Karpas-422 (cell line): ENCODE measurements at places on chromosomes 7 and 10. TPM values are rescaled to one million over a fixed set of nuclear protein-coding genes. Genes with fewer than 3 reads are reported as not detected.
A peak's percentile ranks its signal among the peaks of the same experiment; 100 is the strongest.

The PIP gene
- not detected in 2 replicates for total RNA-seq

The ACTL6B gene
- not detected in 2 replicates for total RNA-seq

The GTPBP4 gene
- 41.2 and 45.3 TPM in 2 replicates for total RNA-seq

The SEC31B gene
- total RNA-seq = 23.6 and 26.6 TPM in 2 replicates

The CC2D2B gene
- total RNA-seq = 0.30 TPM in 1 of 2 replicates, not detected in the other

The ZNF511 gene
- total RNA-seq = 14.0 and 38.6 TPM in 2 replicates

- H3K4me1 ChIP-seq = no peaks in the 10 kb centered on the region
- no peak overlapping the region for H3K27ac ChIP-seq
- H3K4me3 ChIP-seq = no peak overlapping the region
- no peaks in the 10 kb centered on the region for H3K27me3 ChIP-seq
Measured at GRCh38 chr7:1244700-1245523, 12.2 kb downstream of the UNCX start.

- H3K27ac ChIP-seq = no peak overlapping the region
- peaks cover 19% of the 10 kb centered on the region for H3K4me1 ChIP-seq
- H3K27me3 ChIP-seq = no peaks in the 10 kb centered on the region
Measured at GRCh38 chr7:65938336-65938895, 43.6 kb downstream of the GUSB start.

GRCh38 chr7:25333296-25333928 is 105.1 kb upstream of the NPVF start:
- H3K4me3 ChIP-seq = no peak overlapping the region
- peak; percentile 4 for DNase-seq
- no peak overlapping the region for H3K27ac ChIP-seq
- H3K36me3 ChIP-seq = no peaks in the 10 kb centered on the region
- H3K27me3 ChIP-seq = no peaks in the 10 kb centered on the region

- H3K27me3 ChIP-seq = no peaks in the 10 kb centered on the region
- no peak overlapping the region for H3K27ac ChIP-seq
Measured at GRCh38 chr7:95693551-95694333, 78.6 kb upstream of the DYNC1I1 start.

GRCh38 chr7:74254858-74255379 is 720 bp upstream of the RFC2 start:
- peak overlapping the region; percentile 88 for H3K4me3 ChIP-seq
- peaks cover 11% of the 10 kb centered on the region for H3K36me3 ChIP-seq
- H3K4me1 ChIP-seq = peaks cover 25% of the 10 kb centered on the region

DNA sequence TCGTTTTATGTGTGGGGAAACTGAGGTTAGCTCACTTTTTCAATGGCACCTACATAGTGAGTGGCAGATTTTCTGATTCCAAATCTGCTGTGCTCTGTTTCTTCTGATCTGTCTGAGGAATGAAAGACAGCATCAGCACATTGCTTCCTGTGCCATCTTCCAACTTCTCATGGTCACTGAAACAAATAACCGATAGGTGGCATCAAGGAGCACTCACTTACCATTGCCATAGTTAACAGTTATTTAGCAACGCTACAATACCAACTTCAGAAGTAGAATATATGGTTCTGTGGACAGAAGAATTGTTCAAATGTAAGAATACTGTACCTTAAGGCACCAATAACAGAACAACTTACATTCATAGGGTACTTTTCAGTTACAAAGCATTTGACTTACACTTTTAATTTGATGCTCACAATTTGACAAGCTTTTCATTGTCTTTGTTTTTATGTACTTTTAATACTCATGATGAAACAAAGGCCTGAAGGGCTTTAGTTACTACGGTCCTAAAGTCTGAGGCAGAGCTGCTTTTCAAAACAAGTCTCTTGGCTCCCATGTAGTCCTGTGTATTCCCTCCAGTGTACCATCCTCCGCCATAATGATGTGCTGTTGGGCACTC is 228.9 kb upstream of the TCF7L2 start:
- H3K36me3 ChIP-seq = no peaks in the 10 kb centered on the region
- DNase-seq = peak; percentile 85
- H3K4me3 ChIP-seq = no peak overlapping the region
- H3K27ac ChIP-seq = no peak overlapping the region

DNA sequence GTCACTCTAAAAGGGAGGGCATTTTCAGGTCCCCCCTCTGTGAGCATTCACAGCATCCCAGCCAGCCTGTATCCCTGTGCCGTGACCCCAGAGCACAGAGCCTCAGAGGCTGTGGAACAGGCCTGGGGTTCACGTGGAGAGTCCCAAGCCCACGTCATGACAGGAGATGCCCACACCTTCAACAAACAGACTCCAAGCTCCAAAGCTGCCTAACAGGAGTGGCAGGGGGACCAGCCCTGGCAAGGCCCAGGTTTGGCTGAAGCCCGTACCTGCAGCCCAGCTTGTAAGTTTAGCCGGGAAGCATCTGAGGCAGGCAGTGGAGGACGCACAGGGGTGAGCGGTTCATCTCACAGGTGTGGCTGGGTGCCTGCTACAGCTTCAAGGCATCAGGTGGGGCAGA is 33.5 kb downstream of the LHPP start:
- no peaks in the 10 kb centered on the region for H3K4me1 ChIP-seq
- H3K36me3 ChIP-seq = 0 out of 2 replicates have a peak, but pooled peaks cover 5% of the 10 kb centered on the region
- no peaks in the 10 kb centered on the region for H3K27me3 ChIP-seq
- no peak for DNase-seq
- no peak overlapping the region for H3K27ac ChIP-seq
- no peak overlapping the region for H3K4me3 ChIP-seq

- no peak for DNase-seq
- no peak overlapping the region for H3K4me3 ChIP-seq
- no peaks in the 10 kb centered on the region for H3K4me1 ChIP-seq
Measured at GRCh38 chr7:74057987-74058386, 25.6 kb upstream of the LIMK1 start.

DNA sequence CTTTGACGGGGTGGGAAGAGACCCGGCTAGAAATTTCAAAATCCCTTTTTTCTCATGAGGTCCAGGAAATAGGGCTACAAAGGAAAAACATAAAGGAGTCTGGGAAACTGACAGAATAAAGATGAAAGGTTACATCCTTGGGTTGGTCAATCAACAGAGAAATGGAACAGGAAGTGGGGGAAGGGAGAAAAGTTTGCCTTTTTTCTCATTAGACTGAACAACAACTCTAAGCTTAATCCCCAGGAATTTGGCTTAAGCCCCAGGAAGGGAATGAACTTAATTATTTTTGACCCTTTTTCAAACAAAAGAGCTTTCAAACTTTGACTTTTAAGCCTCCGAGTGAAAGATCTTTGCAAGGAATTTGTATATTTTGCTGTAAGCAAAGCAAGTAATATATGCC is 32.7 kb downstream of the LGI1 start:
- H3K4me1 ChIP-seq = no peaks in the 10 kb centered on the region
- H3K27ac ChIP-seq = no peak overlapping the region
- no peak overlapping the region for H3K4me3 ChIP-seq
- no peak for DNase-seq

DNA sequence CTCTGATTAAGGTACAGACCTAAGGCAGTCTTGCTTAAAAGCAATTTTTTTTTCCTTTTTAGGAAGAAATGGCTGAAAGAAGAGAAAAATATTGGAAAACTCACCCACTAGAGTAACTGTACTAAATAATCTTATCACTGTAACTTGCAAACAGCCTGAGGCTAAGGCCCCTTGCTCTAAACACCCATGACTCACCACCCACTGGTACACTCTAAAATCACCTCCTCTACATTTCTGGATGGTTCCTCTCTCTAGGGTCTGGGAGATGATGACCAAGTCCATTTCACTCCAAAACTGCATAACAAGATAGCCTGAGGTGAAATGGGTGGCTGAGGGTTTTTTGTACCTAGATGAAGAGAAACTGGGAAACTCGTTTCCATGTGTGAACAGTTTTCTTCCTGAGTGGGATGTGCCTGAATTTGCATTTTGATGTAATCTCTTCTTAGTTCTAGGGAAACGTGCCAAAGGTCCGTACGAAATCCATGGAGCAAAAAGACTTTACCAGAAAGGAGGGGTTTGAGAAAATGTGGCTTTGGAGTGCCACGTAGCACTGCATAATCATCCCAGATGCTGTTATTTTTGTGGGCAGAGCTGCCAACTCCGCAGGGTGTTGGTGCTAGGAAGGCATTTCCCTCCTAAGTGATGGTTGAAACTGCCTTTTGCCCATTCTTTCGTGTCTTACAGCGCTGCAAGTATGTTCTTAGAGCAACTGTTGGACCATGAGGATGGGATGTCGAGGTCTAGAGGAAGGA is 113.5 kb upstream of the C10orf90 start:
- no peaks in the 10 kb centered on the region for H3K4me1 ChIP-seq
- no peak for DNase-seq
- H3K36me3 ChIP-seq = no peaks in the 10 kb centered on the region
- H3K27me3 ChIP-seq = no peaks in the 10 kb centered on the region

DNA sequence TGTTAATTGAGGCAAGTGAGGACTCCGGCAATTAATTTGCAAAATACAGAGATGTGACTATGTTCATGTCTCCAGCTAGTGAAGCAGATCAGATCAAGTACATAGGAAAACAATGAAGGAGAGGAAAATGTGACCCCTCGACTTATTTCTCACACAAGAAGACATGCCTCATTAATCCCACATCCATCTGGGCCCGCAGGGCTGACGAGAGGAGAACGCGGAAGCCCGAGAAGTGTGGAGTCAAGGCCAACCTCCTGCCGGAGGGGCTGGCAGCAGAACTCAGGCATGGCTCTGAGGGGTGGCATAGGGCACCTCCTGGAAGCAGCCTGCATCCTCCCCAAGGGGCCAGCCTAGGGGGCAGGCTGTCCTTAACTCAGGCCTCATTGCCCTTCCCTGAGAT is 54.4 kb downstream of the ZNF503 start:
- no peak overlapping the region for H3K4me3 ChIP-seq
- no peak overlapping the region for H3K27ac ChIP-seq
- H3K4me1 ChIP-seq = no peaks in the 10 kb centered on the region
- H3K36me3 ChIP-seq = no peaks in the 10 kb centered on the region

DNA sequence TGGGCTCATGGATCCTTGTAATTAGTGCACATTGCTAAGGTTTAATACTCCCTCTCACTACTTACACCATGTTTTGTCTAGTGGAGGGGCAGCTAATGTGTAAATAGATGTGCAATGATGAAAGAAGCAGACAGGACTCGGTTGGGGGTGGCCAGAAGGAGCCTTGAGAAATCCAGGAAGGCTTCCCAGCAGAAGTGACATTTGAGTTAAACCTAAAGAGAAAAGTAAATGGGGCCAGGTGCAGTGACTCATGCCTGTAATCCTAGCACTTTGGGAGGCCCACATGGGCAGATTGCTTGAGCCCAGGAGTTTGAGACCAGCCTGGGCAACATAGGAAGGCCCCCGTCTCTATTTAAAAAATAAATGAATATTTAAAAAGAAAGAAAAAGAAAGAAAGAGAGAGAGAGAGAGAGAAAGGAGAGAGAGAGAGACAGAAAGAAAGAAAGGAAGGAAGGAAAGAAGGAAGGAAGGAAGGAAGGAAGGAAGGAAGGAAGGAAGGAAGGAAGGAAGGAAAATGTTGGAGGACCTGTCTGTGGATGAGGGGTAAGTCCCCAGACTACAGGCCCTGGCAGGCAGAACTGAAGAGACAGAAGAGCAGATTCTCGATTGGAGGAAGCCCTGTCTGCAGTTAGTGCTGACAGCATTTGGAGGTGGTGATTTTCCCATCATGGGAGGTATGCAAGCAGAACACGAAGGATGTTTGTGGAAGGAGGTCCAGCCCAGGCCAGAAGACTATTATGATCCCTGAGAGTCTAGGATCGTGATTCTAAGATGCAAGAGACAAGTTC is 3.6 kb downstream of the ELN start:
- no peak for DNase-seq
- H3K4me3 ChIP-seq = no peak overlapping the region
- no peaks in the 10 kb centered on the region for H3K36me3 ChIP-seq
- no peaks in the 10 kb centered on the region for H3K27me3 ChIP-seq
- no peaks in the 10 kb centered on the region; the same call in 1 of the 2 replicates for H3K4me1 ChIP-seq

GRCh38 chr10:77030974-77031373 is 606.6 kb downstream of the KCNMA1 start:
- no peak for DNase-seq
- no peaks in the 10 kb centered on the region for H3K27me3 ChIP-seq
- H3K36me3 ChIP-seq = no peaks in the 10 kb centered on the region
- H3K27ac ChIP-seq = no peak overlapping the region
- H3K4me1 ChIP-seq = no peaks in the 10 kb centered on the region
- no peak overlapping the region for H3K4me3 ChIP-seq

DNA sequence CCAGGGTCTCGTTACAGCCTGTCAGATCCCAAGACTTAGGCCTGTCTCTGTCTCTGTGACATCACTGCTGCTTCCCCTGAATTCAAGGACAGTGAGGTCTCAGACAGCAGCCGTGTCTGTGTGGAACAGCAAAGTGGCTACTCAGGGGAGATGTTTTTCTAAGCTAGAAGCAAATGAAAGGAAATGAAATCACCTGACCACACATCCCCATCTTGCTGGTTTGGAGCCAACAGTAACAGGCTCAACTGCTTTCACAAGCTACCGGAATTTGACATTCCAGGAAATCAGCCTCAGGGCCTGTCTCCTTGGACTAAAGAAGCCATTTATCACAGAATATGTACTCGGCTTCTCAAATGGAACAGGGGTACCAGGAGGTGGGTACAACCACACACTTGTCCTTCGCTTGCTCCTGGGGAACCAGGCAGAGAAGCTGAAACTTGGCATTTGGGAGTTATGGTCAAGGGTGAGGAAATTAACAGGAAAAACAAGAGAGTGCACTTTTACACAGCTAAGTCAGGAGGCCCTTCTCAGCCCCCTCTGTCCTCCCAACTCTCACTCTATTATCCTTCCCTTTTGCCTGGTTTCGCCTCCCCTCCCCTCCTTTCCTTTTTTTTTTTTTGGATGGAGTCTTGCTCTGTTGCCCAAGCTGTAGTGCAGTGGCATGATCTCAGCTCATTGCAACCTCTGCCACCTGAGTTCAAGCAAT is 73.2 kb downstream of the SPDYE5 start:
- H3K27me3 ChIP-seq = no peaks in the 10 kb centered on the region
- H3K27ac ChIP-seq = no peak overlapping the region
- no peaks in the 10 kb centered on the region for H3K36me3 ChIP-seq
- H3K4me1 ChIP-seq = no peaks in the 10 kb centered on the region
- H3K4me3 ChIP-seq = no peak overlapping the region

- DNase-seq = no peak
- H3K27me3 ChIP-seq = no peaks in the 10 kb centered on the region
- no peak overlapping the region for H3K27ac ChIP-seq
- no peak overlapping the region for H3K4me3 ChIP-seq
- H3K36me3 ChIP-seq = no peaks in the 10 kb centered on the region
Measured at GRCh38 chr10:78770167-78771090, 298.3 kb upstream of the ZMIZ1 start.

GRCh38 chr10:30788307-30788706 is 158.8 kb upstream of the LYZL2 start:
- H3K4me1 ChIP-seq = no peaks in the 10 kb centered on the region
- no peak overlapping the region for H3K4me3 ChIP-seq
- H3K36me3 ChIP-seq = no peaks in the 10 kb centered on the region
- H3K27ac ChIP-seq = no peak overlapping the region
- DNase-seq = no peak

DNA sequence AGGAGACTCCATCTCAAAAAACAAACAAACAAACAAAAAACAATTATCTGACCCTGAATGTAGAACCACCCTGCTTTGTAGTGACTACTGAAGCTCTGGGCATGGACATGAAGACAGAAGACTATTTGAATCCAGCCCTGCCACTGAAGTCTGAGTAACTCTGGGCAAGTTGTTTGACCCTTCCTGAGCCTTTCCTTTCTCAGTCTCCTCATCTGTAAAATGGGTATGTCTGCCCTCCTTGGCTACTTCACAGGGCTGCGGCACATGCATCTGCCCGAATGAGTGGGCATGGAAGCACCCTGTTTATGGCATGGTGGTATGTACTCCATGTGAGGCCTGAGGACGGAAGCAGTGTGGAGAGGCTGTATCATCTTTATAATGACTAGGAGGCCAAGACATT is 22.2 kb upstream of the MALSU1 start:
- H3K4me1 ChIP-seq = peaks cover 28% of the 10 kb centered on the region
- no peaks in the 10 kb centered on the region for H3K36me3 ChIP-seq
- DNase-seq = no peak
- no peaks in the 10 kb centered on the region for H3K27me3 ChIP-seq
